Activated CD4-positive, alpha-beta T cell treated with anti-CD3 and anti-CD28 coated beads, Interleukin-2, amount 50 U/mL, for 24 hours (primary cell): ENCODE measurements at places on chromosomes 5 and 9.

DNA sequence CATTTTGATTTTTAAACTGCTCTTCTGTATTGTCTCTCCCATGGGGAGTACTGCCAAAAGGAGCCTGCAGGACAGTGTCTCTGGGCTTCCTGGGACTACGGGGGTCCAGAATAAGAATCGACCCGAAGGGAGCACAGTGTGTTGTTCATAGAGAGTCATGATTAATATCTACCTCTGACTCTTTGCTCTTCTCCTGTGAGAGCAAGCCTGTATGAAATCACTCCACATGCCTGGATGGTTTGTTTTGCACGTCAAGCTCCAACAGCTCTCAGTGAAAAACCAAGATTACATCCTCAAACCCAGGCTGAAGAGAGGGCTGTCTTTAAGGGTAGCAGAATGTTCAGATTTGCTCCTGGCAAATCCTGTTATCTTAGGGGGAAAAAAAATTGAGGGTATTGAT, 1860.0 kb upstream of the WWC1 start:
- no peak for DNase-seq

DNA sequence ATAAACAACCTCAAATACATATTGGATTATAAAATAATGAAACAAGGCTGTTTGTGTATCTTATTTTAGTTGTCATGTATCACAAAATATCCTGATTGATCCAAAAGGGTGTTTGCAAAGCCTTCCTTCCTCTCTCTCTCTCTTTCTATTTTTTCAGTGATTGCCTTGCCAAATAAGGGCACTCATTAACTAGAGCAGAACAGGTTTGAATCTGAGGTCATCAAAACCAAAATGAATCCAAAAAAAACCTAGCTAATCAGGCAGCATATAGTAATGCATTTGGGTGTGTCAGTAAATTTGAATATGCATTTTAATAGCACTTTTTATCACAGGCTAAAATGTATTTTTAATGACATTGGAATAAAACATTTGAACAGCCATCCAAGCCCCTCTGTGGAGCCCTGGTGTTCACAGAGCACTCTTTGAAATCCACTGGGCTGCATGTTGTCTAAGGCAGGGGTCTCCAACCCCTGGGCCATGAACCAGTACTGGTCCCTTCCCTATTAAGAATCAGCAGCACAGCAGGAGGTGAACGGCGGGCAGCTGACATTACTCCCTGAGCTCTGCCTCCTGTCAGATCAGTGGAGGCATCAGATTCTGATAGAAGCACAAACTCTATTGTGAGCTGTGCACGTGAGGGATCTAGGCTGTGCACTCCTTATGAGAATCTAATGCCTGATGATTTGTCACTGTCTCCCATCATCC, 171.8 kb upstream of the RAI14 start:
- DNase-seq = no peak

- DNase-seq = no peak
These were observed 145.7 kb upstream of the COL5A1 start for GRCh38 chr9:134495881-134496412.

GRCh38 chr5:133941456-133942196, 26.8 kb downstream of the C5orf15 start:
- no peak for DNase-seq

- DNase-seq = no peak
These were observed 61.9 kb downstream of the COL15A1 start for GRCh38 chr9:99005651-99006050.

GRCh38 chr9:121878271-121878822, 214.8 kb downstream of the TTLL11 start:
- no peak for DNase-seq

DNA sequence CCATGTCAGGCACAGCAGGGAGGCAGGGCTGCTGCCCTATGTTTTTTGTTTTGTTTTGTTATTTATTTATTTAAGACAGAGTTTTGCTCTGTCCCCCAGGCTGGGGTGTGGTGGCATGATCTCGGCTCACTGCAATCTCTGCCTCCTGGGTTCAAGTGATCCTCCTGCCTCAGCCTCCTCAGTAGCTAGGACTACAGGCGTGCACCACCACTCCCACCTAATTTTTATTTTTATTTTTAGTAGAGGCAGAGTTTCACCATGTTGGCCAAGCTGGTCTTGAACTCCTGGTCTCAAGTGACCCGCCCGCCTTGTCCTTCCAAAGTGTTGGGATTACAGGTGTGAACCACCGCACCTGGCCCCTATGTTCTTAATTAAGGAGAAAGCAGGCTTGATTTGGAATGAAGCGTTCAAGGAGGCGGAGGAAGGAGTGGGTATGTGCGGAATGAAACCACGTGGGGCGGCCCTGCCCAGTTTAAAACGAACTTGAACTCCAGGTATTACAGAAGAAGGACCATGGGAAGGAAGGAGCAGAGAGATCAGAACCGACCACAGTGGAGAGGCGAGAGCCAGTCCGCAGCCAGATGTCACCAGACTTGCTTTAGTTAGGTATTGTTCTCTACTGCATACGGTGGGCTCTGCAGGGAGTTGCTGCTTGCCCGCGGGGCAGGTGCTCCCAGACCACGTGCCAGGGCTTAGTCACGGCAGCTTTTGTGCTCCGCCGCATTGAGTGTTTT, 34.9 kb upstream of the EPB41L4B start:
- DNase-seq = no peak
